ENCODE measurements at places on chromosomes 12 and 14.

- DNase-seq: peak; percentile 84
Measured at GRCh38 chr12:109110988-109111495, 5.3 kb upstream of the ACACB start.

- DNase-seq: no peak
Measured at GRCh38 chr14:101109981-101110728, 206.6 kb upstream of the RTL1 start.

GRCh38 chr14:63770187-63770807 lies 42.4 kb upstream of the SGPP1 start:
- peak; percentile 70 for DNase-seq

GRCh38 chr14:32331206-32331605 lies 2.1 kb downstream of the AKAP6 start:
- DNase-seq: no peak

DNA sequence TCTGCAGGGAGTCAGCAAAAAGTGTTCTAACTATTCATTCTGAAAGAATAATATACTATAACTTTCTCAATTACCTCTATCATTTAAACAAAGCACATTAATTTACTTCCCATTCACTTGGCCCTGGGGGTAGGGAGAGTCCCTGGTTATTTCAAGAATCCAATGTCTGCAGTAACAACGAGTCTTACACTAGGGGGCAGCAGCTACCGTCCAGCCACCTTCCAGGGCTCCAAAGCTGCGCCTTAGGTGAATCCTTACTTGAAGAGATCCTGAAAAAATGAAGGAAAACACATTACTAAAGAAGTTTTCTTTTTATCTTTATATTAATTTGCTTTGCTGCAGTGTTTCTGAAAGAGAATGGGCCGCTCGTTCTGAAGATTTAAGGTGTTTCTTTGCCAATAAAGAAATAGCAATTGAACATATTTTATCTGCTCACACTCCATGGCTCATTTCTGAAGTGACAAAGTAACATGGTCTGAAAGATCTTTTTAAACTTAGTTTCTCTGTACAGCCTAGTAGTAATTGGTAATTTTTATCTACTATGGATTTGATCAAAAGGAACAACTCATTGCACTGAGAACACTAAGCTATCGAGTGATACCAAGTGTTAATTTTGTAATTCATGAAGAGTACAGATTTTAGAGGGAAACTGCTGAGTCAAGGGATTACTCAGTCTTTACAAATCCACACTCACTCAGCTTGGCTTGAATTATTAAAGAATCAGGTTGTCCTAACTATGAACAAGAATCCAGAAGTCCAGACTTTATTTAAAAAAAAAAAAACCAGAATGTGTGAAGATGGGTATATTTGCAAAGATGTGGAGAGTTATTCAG lies 27.6 kb downstream of the BHLHE41 start:
- DNase-seq: peak; percentile 83

DNA sequence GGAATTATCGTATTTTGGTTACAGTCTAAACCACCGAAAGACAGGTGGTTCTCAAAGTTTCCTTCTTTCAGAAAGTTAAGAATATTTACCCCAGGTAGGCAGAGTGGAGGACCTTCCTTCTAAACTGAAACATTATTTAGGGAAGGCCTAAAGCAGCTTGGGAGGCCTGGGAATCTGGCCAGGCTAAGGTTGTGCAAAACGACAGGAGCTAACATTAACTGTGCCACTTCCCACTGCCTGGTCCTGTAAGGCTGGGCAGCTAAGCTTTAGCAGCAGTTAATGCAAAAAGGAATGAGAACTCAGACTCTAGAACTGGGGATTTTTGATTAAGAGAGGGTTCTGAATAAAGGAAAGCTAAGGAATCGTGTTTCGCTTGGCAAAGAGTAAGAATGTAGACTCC lies 82.6 kb downstream of the SLCO1A2 start:
- no peak for DNase-seq

- no peak for DNase-seq
Measured at GRCh38 chr14:25150401-25150800, 100.5 kb upstream of the STXBP6 start.

GRCh38 chr14:39762576-39763401 lies 330.6 kb upstream of the FBXO33 start:
- no peak for DNase-seq

DNA sequence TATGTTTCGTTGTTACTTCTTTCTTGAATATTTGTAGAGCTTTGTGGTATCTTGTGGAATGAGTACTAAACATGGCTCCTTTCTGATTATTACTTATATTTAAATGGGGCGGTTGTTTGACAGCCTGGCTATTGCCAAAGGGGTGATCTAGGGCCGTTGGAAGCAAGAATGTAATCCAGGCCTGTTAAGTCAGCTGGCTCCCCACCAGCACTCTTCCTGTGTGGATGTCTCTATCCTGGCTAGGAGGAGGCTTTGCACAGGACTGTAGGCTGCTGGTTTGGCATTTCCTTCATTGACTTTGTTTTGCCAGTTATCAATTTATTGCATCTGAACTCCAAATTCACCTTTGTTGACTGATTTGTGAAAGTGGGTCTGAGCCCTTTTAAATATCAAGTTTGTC lies 5.6 kb downstream of the FAM234B start:
- DNase-seq: peak; percentile 29

DNA sequence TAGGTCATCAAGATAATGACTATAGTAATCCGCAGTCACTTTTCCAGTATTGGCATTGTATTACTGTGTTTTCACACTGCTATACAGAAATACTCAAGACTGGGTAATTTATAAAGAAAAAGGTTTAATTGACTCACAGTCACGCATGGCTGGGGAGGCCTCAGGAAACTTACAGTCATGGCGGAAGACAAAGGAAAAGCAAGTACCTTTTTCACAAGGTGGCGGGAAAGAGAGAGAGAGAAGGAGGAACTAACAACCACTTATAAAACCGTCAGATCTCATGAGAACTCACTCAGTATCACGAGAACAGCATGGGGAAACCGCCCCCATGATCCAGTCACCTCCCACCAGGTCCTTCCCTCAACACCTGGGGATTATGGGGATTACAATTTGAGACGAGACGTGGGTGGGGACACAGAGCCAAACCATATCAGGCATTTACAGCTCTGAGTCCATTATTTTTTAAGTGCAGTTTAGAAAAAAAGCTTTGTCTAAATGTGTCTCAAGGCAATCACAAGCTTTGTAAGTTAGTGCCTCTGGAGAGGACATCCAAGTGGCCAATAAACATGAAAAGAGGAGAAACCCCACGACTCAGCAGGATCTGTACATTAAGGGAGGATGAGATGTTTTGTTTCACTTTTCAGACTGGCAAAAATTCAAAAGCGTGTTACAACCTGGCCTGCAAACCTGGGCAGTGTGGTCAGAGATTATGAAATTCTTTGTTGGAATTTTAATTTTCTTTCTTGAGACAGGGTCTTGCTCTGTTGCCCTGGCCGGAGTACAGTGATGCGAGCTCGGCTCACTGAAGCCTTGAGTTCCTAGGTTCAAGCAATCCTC lies 82.0 kb downstream of the DNAH10 start:
- DNase-seq: no peak

DNA sequence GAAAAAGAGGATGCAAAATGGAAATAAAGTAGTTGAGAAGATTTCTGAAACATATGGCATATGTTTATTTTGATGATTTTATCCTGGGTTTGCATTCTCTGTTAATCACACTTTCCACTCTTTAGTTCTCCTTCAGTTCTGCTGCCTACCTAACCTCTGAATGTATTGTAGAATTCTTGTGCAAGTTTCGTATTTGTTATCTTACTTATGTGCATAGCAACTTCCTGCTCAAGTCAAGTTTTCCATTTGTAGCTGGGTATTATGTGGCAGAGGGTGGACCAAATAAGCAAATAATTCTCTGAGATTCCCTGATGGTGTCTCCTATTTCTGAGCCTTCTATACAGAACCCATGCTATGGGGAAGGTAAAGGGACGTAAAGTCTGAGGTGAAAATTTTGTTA lies 381.6 kb downstream of the FOXG1 start:
- DNase-seq: no peak

- no peak for DNase-seq
Measured at GRCh38 chr14:101064718-101065117, 161.2 kb upstream of the RTL1 start.

DNA sequence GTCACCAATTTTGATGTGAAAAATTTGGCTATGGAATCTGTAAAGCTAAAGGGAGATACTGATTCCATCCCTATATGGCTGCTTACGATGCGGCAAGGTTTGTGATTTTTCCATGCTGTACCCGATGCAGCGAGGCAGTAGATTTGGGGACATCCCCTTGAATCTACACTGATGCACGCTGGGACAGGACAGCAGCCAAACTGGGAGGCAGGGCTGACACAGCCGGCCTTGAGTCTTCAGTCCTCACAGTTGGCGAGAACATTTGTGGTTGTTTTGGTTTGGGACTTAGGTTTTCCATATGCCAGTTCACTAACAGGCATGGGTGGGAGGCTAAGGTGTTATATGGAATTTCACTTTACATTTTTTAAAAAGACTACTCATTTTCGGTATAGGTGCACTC lies 3.8 kb downstream of the GALNT16 start:
- DNase-seq: no peak

DNA sequence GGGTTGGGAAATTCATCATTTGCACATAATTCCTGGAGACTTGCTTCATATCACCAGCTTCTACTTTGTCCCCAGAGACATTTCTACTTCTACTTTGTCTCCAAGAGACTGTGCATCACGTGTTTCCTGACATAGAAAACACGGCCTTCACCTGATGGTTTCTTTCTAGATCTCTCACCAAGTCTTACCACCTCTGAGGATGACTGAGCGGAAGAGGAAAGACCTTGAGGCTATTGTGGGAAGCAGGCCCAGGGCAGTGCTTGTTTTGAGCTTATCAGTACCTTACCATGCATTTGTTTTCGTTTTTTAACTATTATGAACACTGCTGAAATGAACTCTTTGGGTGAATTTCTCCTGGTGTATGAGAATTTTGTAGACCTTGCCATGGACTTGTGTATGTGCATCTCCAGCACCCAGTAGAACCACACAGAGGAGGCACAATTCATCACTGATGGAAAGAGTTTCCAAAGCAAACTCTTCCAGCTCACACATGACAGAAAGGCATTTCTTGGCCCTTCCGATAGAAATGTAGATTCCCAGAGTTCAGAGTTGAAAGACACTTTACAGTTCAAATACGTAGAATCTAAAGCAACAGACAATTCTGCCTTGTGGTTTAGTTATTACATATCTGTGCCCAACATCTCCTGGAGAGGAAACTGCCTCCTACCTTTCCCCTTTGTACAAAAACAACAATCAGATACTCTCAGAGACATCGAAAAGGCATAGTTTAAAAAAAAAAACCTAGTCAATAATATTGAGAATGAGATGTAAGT lies 434.7 kb downstream of the FUT8 start:
- no peak for DNase-seq

DNA sequence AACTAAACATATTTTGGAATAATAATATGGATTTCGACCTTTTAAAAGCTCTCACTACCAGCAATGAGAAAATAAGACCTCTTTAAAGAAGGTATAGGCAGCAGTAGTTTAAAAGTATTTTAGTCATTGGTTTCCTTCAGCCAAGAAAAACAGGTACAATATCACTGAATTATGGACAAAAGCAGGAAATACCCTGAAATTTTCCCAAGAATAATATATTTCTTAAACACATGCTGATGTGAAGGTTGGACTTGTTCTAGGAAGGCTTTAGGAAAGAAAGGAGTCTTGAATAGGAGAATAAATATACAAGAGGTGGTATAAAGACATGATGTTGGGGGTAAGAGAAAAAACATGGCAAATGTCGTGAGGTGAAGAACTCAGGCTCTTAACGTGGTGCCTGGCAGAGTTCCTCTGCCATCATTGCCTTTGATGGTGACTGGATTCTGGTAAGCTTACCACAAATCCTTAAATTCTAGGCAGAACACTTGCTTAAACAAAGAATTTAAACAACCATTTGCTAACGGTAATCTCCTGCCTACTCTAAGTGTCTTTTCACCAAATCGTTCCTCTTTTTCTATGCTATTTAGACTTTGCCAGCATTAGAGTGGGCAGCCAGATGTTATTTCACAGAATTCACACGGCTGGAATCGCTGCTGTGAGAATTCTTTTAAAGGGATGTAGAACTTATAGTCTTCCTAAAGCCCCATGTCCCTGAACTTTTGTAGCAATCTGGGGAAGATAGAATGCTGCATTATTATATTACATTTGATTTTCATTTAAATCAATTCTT lies 11.9 kb upstream of the NUDT4 start:
- DNase-seq: no peak

- no peak for DNase-seq
Measured at GRCh38 chr14:104428333-104428851, 151.2 kb upstream of the C14orf180 start.

GRCh38 chr14:50403419-50403818 lies 6.7 kb upstream of the CDKL1 start:
- no peak for DNase-seq

- no peak for DNase-seq
Measured at GRCh38 chr12:116273813-116274550, 3.5 kb downstream of the MED13L start.

DNA sequence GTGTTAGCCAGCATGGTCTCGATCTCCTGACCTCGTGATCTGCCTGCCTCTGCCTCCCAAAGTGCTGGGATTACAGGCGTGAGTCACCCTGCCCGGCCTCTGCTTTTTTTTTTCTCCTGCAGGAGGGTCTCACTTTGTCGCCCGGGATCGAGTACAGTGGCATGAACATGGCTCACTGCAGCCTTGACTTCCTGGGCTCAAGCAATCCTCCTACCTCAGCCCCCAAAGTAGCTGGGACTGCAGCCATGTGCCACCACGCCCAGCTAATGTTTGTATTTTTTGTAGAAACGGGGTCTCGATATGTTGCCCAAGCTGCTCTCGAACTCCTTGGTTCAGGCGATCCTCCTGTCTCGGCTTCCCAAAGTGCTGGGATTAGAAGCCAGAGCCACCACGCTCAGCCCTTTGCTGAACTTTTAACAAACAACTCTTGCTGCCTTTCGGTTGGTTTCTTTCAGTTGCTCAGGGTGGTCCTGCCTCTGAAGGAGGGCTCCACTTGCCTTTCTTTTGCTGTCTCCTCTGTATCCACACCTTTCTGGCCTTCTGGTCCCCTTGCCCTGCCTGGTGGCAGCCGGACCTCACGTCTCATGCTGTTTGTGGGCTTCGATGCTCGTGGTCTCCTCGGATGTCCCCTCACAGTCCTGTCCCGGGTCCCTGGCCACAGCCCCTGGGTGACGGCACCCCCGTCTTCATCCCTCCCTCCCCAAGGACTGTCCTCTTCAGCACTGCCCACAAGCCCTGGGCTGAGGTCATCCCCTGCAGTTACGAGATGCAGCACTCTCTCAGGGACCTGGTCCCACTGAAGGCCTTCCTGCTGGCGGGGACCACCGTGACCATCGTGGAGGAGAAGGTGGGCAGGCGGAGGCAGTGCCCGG lies 3.8 kb upstream of the B3GNT4 start:
- DNase-seq: no peak

DNA sequence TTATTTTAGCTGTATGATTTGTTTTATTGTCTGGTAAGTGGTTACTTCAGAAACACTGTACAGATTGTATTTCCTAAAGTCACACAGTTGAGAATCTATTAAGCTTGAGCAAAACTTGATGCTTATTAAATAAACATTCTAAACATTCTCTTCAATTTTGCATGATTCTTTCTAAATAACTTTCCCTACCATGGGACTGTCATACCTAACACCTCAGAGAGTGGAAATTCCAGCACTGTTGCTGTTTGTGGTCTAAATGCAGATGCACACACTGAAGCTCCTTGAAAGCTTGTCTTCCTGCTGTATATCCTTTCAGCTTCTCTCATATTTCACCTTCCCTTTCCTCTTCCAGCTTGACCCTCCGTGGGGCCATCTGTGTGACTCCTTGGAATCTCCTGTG lies 392.0 kb downstream of the LRIG3 start:
- DNase-seq: no peak

All from A673 (cell line).